ENCODE measurements at places on chromosomes 1 and 21.

- DNase-seq = no peak
Measured at GRCh38 chr1:178464141-178464540, 32.6 kb downstream of the CLEC20A start.

- DNase-seq = no peak
Measured at GRCh38 chr1:159942632-159943277, 2.7 kb downstream of the IGSF9 start.

GRCh38 chr1:85884372-85885035, 176.3 kb upstream of the ZNHIT6 start:
- peak; percentile 17 for DNase-seq

- DNase-seq = no peak
Measured at GRCh38 chr1:25590096-25590824, 26.3 kb upstream of the MAN1C1 start.

DNA sequence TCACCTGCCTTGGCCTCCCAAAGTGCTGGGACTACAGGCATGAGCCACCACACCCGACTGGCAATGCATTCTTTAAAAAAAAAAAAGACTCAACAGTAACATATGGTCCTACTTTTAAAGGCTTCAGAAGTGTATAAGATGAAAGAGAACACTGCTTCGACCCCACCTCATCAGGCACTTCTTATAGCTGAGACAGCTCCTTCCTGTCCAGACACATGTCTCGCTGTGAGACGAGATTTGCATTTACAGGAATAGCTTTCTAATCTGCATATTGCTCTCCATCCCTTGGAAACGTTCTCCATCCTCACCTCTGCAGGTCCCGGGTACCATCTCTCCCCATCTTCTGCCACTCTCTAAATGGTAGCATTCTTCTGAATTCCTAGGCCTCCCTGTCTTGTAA, 6.7 kb downstream of the AZIN2 start:
- DNase-seq = no peak

- no peak for DNase-seq
Measured at GRCh38 chr21:34186109-34186719, 112.8 kb downstream of the MRPS6 start.

DNA sequence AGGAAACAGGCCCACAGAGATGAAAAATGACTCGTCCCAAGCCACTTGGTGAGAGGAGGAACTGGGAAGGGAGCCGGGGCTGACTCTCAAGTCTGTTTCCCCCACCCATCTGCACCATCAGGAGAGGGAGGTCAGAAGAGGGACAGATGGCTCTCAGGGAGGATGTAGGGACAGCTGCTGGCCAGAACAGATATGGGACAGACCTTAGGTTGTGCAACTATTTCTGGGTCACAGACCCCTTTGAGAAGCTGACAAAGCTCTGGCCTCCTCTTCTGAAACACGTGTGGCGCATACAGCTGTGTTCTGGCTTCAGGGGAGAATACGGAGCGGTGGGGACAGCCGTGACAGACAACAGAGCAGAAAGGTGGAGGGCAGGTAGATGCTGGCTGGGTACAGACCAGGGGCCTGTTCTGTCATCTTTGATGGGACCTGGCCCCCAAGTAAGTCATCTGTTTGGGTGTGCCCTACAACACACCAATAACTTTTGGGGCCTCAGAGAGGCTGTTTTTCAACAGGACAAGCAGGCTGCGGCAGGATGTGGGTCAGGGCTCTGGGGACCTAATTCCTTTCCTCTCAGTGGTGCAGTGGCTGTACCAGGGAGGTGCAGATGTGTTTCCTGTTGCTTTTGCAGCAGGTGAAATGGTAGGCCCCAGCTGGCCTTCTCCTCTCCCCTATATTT, 7.3 kb downstream of the SH3BGRL3 start:
- DNase-seq = no peak

- peak; percentile 56 for DNase-seq
Measured at GRCh38 chr1:23751050-23751814, 8.0 kb downstream of the ELOA start.

All from foreskin melanocyte (primary cell).